Caco-2 (cell line): ENCODE measurements at places on chromosomes 7 and 10. TPM values are rescaled to one million over a fixed set of nuclear protein-coding genes. Genes with fewer than 3 reads are reported as not detected.

GRCh38 chr7:151793531-151793951 lies 83.4 kb downstream of the PRKAG2 start:
- no peak for DNase-seq

- DNase-seq: no peak
Measured at GRCh38 chr10:51313251-51313650, 239.0 kb downstream of the PRKG1 start.

The PKD2L1 gene
- total RNA-seq: 0.19 TPM in 1 of 2 replicates, not detected in the other

GRCh38 chr7:134155871-134156270 lies 28.7 kb downstream of the LRGUK start:
- DNase-seq: no peak

DNA sequence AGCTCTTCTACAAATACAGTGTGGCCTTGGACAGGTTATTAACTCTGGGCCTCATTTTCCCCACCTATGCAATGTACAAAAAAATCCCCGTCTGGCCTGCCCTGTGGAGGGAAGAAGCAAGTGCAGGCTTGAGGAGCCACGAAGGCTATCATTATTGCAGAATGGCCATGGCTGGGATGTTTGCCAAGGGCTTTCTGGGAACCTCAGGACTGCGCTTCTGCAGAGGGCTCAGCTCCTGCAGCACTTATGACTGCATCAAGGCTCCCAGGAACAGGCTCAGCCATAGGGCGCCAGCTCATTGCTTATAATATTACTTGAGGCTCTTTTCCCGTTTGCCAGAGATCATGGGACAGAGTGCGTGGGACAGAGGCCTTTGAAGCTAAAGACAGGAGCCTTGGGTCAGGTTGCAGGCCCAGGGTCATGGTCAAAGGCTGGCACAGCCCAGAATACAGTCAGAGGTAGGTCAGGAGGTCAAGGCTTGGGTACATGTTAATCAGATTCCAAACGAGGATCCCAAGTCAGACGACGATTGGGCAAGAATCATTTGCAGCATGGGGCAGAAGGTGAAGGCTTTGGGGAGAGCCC lies 20.6 kb upstream of the C10orf105 start:
- DNase-seq: no peak

DNA sequence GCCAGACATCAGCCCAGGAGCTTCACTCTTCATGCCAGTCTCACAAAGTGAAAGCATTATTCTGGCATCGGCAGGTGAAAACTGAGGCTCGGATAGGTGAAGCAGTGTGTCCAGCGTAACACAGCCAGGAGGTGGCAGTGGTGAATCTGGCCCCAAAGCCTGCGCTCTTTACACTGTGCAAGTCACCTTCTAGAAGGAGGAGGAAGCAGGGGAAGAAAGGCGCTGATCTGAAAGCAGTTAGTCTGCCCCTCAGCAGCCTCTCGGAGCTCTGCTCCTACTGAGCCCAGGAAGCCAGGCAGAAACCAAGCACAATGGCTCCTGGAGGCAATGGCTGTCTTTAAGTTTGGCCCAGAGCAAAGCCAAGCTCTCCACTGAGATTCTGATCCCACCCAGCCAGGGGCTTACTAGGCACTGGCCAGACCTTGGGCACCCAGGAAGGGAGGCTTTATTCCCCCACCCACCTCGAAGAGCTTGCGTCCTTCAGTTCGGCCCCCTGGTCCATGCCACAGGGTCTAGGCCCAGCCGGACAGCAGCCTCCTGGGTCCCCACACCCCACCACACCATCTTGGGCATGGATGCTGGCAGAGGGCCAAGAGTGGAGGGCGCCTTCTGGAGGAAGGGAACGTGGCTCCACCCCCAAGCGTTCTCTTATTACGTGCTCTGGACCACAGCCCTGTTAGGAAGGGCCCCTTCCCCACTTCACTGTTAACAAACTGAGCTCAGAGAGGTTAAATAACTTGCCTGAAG lies 104.5 kb downstream of the GRID1 start:
- DNase-seq: no peak

The ZSCAN25 gene
- 21.2 and 22.3 TPM in 2 replicates for total RNA-seq

DNA sequence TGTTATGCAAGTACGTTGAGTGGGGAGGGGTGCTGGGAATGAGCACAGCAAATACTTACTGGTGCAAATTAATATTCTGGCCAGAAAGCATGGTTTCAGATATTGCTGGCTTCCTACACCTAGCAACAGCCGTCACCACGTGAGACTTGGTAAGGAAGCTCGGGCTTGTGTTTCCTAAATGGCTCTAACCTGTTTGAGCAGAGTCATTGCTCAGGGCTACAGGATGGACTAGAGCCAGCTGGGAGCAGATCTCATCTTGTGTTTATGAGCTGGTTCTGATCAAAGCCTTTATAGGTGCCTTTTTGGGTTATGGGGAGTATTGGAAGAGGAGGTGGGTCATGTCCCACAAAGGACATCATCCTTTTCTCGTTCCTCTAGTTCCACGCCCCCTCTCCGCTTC lies 200.3 kb downstream of the BUB3 start:
- DNase-seq: no peak

DNA sequence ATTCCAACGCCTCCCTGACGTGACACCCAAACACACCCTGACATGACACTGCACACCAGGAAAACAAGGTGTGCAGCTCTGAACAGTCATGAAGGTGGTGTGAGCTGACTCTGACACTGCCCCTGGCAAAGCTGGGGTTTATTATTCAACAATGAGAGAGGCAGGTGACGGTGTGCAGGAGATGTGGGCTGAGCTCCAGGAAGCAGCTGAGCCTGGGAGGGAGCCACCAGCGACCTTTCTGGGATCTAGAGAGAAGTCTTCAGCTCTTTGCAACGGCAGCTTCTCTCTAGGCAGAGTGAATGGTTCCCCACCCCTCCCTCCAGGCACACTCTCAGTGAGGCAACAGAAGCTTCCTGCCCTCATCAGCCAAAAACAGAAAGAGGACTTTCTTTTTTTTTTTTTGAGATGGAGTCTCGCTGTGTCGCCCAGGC lies 65.6 kb downstream of the SH3PXD2A start:
- no peak for DNase-seq

The AKR1D1 gene
- total RNA-seq: 2.2 and 2.3 TPM in 2 replicates

The VWC2 gene
- not detected in 2 replicates for total RNA-seq

The ITPRID1 gene
- 0.09 and 0.26 TPM in 2 replicates for total RNA-seq

DNA sequence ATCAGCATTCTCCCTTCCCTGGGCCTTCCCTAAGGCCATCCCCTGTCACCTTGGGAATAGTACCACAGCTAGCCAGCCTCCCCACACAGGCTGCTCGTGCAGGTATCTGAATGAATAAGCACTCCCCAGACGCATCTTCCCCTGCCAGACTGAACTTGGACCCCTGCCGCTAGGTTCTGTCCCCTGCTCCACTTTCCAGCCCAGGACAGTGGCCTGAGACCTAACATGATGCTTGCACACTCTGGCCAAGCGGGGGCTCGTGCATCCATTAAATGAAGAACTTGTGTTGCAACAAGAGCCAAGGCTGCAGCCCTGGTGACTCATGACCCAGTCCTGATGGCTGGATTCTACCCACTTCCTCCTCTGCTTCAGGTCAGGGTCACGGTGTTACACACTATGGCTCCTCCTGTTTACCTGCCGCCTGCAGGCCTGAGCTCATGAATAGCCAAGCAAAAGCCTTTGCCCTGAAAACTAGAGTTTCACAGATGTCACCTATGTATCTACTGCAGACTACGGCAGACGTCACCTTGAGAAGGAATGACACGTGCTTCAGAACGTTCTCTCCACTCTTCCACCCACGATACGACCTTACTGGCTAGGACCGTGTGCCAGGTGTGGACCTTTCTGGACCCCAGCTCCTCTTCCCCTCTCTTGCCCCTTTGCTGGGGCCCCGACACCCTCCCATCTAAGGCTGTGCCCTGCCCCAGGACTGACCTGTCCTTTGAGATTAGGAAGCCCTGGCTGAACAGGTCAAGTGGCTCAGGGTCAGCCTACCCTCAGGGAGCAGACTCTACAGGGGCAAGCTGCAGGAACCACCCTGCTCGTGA lies 6.5 kb downstream of the ASB13 start:
- DNase-seq: peak; percentile 78

DNA sequence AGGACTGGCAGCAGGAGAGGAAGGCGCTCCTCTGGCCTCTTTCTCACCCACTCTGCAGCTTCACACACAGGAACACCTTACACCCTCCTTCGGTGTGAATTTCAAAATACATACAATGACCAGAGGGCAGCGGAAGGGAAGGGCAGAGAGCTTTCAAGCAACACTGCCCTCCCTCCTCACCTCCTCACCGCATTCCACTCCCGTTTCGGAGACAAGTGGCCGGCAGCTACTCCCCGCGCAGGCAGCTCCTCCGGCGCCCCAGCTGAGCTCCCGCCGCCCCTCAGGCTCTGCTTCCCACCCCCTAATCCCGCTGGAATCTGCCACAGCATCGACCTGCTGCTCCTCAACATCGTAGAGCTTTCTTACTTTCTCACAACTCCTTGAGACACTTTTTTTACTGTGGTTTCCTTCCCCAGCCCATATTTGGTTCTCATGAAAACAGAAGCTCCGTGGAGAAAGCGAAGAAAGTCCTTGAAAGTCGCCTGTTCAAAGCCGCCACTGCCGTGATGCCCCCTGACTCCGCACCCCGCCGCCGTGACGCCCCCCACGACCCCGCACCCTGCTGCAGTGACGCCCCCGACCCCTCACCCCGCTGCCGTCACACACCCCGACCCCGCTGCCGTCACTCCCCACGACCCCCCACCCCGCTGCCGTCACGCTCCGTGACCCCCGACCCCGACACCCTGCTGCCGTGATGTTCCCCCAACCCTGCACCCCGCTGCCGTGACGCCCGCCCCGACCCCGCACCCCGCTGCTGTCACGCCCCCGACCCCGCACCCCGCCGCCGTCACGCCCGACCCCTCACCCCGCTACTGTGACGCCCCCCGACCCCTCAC lies 14.6 kb upstream of the GPER1 start:
- DNase-seq: no peak

DNA sequence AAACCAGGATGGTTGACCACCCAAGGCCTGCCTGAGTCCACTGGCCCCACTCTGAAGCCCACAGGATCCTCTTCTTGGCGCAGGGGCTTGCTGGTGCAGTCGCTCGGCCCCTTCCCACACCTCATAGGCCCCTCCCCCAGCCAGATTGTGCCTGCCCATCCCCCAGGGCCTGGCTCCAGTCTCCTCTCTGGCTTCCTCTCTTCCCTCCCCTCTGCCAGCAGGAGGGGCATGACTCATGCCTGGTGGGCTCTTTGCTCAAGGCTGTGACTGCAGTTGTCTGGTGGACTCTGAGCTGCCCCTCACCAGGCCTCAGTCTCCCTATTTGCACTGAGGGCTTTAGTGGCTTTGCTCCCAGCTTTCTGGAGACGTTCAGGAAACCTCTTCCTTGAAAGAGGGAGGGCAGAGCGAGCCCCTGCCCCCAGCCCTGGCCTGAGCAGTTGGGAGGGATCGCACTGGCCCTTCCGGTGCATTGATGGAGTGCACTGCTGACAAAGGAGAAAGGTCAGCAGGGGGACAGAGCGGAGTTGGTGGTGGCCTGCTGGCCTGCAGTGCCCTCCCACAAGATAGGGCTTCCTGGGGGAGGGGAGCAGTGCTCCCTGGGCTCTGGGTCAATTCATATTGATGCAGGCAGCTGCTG lies 60.7 kb downstream of the ZMIZ1 start:
- DNase-seq: no peak

- DNase-seq: no peak
Measured at GRCh38 chr7:21941611-21942141, 4.0 kb downstream of the CDCA7L start.

The SEC61G gene
- 189 and 195 TPM in 2 replicates for total RNA-seq

The CTBP2 gene
- total RNA-seq: 97.2 and 99.6 TPM in 2 replicates

DNA sequence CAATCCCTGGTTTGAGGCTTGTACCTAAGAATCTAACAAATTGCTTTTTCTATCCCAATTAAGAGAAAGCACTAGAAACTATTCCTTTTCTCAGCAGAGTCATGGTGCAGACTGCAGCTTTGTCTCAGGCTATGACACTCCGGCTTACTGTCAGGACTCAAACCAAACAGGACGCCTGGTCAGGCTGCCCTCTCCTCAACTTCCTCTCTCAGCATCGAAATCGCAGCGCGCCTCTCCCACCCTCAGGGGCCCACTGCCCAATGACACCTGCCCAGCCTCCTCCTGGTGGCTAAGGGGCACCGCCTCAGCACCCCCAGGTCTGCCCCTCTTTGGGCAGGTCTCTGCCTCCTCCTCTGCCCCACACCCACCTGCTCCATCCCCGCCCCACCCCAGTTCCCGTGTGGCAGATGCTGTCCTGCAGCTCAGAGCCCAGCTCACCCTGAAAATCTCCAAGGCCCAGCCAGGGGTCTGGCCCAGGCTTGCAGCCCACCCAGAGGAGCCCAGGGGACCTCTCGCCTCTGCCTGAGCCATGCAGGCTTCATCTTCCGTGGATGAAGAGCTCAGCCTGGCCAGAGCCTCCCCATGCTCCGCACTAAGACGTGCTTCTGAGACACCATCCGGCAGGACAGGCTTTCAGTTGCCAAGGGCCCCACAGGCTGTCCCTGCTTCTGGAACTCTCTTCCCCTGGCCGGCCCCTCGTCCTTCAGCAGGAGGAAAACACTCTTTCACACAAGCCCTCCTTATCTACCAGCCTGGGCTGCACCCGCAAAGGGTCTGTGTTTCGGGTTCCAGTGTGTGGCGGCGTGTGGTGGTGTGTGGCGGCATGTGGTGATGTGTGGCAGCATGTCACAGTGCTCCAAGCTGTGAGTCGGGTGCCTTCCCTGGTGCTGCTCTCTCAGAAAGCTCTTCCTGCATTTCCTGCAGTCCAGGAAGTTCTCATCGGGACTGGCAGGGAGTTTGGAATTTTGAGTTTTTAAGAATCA lies 16.4 kb upstream of the PTPRN2 start:
- no peak for DNase-seq

The NEUROG3 gene
- not detected in 2 replicates for total RNA-seq
